ENCODE measurements at places on chromosomes 16 and 17.

GRCh38 chr16:73058616-73059409 is 10.9 kb upstream of the ZFHX3 start:
- DNase-seq = peak; percentile 60

GRCh38 chr16:47734987-47735594 is 274.0 kb downstream of the PHKB start:
- no peak for DNase-seq

DNA sequence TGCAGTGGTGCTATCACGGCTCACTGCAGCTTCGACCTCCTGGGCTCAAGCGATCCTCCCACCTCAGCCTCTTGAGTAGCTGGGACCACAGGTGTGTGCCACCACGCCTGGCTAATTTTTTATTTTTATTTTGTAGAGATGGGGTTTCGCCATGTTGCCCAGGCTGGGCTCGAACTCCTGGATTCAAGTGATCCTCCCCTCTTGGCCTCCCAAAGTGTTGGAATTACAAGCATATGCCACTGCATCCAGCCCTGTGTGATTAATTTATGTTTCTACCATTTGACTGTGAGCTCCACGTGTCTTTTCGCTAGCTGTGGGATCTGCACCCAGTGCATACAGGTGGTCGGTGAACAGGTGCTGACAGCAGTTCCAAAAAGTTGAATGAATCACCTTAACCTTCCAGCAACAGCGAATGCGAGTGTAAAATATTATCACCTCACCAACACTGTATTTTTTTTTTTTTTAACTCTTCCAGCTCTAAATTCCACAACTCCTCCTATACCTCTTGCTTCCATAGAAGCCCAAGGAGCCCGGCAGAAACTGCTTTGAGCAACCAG is 484 bp upstream of the NUDT7 start:
- no peak for DNase-seq

GRCh38 chr16:71895679-71896365 is 491 bp downstream of the IST1 start:
- no peak for DNase-seq

GRCh38 chr17:2157081-2157480 is 102.2 kb downstream of the HIC1 start:
- DNase-seq = no peak
